ENCODE measurements at places on chromosomes 6 and 20.

- DNase-seq: no peak
Observed at GRCh38 chr6:110662490-110663211, 152.6 kb downstream of the CDK19 start.

- no peak for DNase-seq
Observed at GRCh38 chr6:105537981-105538578, 135.2 kb upstream of the PREP start.

- DNase-seq: no peak
Observed at GRCh38 chr6:159982731-159983506, 14.0 kb downstream of the IGF2R start.

- no peak for DNase-seq
Observed at GRCh38 chr6:7975764-7976146, 65.2 kb upstream of the TXNDC5 start.

DNA sequence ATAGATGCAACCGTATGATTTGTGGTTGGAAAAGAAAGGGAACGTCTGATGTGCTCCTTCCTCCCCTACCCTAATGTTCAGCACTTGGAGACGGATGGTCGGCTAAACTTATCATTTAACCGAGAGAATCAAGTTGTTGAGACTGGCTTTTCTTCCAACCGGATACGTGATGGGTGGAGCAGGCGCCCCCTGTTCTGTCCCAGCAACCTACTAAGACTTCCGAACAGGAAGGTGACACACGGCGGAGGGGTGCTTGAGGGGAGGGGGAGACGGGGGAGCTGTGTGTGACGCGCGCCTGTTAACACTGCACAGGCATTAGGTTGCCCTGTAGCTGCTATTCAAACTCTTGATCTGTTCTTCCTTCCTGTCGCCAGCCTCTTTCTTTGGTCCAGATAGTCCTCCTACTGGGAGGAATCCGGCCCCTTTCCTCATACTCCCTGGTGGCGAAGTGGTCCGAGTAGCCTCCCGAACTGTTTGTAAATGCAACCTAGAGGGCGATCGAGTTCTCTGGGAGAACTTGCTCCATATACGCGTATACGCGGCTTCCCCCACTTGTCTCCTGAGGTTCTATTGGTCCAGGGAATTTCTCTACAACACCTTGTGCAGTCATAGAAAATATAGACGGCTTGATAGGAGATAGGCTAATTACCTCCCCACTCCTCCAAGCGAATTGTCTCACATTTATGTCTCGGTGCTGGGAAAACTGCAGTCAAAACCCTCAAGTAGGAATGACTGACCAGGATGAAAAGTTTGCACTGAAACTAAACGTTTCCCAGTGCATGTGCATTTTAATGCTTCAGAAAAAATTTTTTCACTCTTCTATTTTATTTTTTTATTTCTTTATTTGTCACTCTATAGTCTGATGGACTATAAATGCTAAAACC lies 126.0 kb upstream of the SLC2A12 start:
- DNase-seq: peak; percentile 86

DNA sequence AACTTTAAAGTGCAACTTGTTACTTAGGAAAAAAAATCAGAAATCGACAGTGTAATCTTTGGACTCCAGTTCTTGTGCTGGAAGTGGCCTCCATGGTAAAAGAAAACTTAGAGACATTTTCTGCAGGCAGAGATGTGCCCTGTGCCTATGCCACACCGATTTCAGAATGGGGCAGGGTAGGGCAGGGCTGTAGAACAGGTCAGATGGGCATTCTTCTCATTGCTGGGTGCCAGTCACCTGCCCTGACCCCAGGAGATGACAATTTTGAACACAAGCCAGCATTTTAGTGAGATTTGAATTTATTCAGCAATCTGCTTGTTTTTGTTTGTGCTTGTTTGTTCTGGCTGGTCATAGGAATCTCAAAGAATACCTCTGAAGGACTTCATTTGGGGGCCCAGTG lies 63.3 kb downstream of the SASH1 start:
- DNase-seq: no peak

DNA sequence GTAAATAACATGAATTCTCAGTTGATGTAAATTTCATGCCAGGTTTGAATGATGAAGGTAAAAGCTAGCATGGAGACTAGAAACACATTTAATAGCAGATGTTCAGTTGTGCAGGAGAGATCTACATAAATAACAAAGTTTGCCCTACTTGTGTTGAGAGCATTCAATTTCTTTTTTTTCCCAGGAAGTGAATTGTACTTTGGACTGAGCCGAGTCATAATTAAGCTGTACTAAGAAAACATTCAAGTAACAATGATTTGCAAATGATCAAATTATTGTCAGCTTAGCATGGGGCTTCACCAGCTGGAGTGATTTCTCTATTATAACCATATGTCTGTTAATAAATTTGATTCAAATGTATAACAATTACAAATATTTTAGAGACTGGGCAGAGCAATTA lies 893.5 kb upstream of the MAP3K7 start:
- DNase-seq: no peak

- peak; percentile 73 for DNase-seq
Observed at GRCh38 chr6:225121-225721, 67.1 kb upstream of the DUSP22 start.

DNA sequence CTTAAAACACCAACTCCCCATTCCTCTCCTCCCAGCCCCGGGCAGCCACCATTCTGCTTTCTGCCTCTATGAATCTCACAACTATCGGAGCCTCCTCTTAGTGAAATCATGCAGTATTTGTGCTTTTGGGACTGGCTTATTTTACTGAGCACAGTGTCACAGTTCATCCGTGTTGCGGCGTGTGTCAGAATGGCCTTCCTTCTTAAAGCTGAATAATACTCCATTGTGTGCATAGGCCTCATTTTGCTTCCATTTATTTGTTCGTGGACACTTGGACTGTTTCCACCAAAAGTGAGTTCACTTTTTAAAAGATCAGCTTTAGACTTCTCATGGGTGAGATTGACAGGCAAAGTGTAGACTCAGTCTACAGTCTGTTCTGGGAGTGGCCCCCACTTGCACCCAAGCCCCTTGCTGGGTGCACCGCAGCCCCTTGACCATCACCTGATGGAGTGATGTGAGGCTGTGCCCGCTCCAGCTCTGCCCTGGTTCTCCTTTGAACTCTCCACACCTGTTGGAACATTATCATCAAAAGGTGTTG lies 12.6 kb downstream of the DUSP22 start:
- no peak for DNase-seq

DNA sequence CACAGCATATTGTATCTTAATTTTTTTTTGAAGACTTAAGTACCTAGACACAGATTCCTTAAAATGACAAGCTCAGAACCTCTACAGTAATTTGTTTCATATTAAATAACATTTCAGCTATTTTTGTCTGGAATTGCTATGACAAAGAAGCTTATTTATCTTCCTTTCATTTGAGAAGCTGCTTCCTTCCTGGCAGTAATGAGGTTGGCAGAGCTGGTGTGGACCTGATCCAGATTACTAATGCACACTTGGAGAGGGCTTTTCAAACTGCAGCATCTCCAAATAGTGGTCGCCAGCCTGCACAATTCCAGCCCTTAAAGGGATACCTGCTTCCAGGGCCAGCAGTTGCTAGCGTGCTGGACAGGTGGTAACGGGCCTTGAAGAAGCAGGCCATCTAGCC lies 12.1 kb downstream of the PTCHD4 start:
- DNase-seq: no peak

DNA sequence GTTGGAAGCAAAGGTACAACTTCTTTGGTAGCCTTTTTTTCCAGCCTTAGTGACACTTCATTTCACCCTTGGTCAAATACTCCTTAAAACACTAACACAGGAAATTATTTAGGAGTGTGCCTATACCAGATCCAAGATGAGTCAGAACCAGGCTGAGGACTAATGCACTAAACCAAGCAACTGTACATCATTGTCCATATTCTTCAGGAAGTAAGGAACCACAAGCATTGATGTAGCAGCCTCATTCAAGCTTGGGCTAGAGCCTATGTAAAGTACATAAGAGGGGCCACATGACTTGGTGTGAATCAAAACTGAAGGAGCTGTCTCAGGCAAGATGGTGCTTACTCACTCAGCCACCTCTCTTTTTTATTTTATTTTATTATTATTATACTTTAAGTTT lies 20.7 kb upstream of the ADGB start:
- no peak for DNase-seq

GRCh38 chr6:12327391-12327790 lies 37.2 kb downstream of the EDN1 start:
- no peak for DNase-seq

DNA sequence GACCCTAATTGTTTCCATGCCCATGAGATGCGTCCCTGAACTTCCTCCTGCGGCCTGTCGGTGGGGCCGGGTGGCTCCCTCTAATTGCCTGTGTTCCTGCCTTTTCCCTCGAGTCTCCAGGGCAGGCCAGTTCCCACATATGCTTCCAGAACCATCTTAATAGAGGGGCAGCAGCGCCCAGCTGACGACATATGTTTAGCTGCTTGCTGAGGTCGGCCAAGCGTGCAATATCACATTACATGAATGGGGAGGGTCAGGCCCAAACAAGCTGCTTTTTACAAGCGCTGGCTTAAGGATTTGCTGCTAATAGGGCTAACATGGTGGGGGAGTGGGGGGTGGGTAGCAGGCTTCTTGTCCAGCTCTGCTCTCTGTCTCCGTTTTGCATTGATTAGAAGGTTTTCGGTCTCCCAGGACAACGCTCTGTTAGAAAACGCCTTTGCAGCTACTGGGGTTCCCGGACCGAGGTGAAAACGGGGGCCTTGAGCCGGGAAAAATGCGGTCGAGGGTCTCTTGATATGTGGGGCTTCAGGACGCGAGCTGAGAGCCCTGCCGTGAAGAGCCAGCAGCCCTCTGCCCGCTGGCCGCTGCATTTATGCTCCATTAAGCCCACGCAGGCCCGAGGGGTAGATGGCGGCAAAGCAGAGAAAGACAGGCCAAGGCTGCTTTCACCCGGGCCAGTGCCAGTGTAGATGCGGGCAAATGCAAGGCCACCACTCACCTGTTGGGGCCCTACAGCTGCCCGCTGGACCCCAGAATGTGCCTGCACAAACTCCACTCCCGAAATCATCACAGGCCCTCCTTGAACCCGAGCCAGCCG lies 308.5 kb downstream of the BMP7 start:
- DNase-seq: no peak

- no peak for DNase-seq
Observed at GRCh38 chr6:162532283-162533008, 195.1 kb downstream of the PRKN start.

GRCh38 chr6:134722200-134722870 lies 227.6 kb downstream of the ALDH8A1 start:
- DNase-seq: no peak

DNA sequence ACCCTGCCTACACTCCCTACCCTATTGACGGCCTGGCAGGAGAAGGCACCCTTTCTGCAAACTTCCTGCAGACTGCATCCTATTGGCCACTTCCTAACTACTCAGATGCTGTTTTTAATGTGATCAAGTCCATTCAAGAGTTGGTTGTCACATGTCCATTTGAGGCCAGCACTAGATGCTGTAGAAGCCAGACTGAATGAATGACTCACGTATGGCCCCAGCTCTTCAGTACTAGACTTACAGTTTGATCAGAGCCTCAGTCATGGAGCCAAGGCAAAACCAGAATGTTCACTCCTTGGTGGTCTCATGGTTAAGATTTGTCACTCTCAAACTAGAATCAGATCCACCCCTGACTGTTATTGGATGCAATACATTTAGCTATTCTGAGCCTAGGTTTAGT lies 101.7 kb downstream of the OPRM1 start:
- no peak for DNase-seq

GRCh38 chr20:47572105-47572729 lies 70.5 kb downstream of the NCOA3 start:
- no peak for DNase-seq

DNA sequence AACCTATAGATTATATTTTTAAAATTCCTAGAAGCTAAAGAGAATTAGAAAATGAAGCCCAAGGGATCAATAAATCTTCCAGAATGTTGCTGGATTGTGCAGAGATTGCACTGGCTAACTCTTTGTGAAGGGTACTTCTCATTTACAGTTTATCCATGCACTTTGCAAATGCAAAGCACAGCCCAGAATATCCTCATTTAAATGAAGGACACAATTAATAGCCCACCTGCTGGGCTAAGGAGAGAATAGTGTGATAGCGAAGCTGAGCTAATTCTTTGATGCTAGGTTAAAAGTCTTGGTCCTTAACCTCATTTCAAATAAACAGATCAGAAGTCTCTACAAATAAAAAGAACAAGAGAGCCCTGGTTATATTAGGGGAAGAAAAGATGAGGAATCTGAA lies 72.5 kb downstream of the SMPDL3A start:
- DNase-seq: no peak

GRCh38 chr6:114080891-114081510 lies 110.1 kb upstream of the HDAC2 start:
- no peak for DNase-seq

DNA sequence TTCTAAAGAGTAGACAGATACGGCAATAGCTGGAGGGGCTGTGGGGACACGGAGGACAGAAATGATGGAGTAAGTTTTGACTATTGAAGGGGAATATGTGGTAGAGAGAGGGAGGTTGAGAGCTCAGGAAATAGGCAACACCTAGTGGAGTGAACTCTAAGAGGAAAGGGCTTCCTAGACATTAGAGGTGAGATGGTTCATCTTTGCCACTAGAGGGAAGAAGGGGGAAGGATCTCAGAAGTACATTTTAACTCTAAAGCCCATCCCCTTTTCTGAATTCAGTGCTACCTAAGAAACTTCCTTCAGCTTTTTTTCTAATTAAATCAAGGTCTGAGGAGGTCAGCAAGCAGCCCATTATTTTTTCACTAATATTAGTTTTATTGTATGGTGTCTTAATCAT lies 689.4 kb upstream of the MAP3K7 start:
- DNase-seq: no peak

DNA sequence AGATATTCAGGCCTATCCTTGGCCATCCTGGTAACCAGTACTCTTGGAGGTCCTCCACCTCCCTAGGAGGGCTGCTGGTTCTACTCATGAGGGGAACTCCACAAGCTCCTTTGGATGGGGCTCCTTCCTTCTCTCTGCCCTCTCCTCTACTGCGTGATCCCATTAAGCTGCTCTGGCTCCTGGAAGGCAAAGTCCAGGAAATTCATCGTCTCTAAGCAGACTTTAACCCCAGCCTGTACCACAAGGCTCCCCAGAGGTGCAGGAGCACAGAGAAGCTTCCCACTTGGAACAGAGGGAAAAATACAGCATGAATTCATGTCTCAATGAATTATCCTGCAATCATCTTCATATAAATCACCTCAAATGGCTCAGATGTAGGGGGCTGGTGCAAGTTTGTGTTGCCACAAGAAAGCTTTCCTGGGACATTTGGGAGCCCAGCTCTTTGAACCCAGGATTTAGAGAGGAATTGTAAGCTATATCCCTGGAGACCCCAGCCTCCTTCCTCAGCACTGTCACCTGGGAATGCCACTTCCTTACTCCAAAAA lies 355.4 kb downstream of the CDC5L start:
- DNase-seq: no peak

Data from activated CD4-positive, alpha-beta T cell treated with anti-CD3 and anti-CD28 coated beads for 4 hours (primary cell).